Brain microvascular endothelial cell (primary cell): ENCODE measurements at places on chromosomes 3 and 15.

DNA sequence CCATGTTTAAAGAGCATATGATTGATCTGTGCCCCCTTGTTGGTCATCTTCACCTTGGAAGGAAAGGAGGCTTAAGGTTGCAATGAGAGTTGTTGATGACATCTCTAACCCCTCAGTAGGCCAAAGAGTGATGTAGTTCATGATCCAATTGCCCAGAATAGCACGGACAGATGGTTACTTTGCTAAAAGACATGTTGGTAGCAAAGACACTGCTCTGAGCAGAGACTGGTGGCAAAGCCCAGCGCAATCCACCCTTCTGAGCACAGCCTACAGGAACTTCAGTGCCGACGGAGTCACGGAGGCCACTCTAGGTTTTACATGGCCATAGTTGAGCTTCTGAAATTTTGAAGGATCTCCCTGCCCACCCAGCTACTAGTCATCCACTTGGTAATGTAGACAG is 21.8 kb downstream of the FBXO45 start:
- no peak for DNase-seq

DNA sequence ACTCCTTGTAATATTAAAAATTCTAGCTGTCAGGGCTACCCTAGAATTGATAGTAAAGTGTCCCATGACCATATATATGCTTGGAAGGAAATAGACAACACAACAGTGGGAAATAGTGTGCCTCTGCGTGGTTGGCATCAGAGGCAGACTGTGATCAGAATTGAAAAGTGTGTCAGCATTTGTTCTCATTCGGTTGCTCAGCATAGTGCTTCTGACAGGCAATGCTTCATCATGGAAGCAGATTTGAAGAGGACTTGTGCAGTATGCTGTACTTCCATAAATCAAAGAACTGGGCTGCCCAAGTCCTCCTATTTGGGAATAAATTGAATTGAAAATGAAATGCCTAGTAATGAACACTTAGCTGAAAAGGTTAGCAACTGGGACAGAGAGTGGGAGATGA is 435.7 kb downstream of the DIPK2A start:
- no peak for DNase-seq

- DNase-seq: no peak
Observed at GRCh38 chr3:89762405-89762804, 655.0 kb downstream of the EPHA3 start.

- no peak for DNase-seq
Observed at GRCh38 chr3:175065497-175065896, 206.4 kb downstream of the NAALADL2 start.

- no peak for DNase-seq
Observed at GRCh38 chr15:47951781-47952180, 169.0 kb upstream of the SLC24A5 start.

DNA sequence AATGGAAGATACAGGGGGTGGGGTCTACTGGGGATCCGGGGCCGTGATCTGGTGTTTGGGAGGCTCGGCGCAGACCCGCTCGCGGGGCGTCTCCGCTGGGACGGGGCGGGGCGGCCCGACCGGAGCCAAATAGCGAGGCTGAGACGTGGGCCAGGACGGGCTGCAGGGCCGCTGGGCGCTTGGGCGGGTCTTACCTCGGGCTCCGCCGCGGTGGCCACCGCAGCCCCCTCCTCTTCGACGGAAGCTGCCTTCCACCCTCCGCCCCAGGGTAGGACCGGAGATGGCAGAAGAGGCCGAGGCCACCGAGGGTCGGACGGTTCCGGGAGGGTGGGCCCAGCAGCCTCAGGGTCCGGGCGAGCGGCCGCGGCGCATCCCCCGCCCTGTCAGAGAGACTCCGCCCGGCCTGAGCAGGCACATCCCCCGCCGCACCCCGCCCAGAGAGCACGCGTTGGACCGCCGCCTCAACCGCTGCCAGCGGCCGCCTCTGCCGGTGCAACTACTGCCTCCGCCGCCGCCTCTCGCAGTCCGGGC is 399 bp downstream of the MYO9A start:
- peak; percentile 75 for DNase-seq

DNA sequence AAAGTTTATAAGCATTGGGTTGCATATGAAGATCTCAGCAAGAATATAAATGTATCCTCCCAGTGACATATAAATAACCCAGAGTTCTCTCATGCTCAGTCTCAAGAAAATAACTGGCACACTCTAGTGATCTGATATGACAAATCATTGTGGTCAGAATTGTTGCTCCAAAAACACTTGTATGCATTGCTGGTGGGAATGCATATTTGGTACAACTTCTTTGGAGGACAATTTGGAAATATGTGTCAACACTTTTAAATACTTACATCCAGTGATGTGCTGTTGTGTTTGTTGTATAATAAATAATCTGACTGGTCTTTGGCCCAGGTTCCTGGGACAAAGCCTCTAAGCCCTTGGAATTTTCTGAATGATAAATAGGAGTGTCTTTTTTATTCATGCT is 66.7 kb upstream of the STT3B start:
- peak; percentile 35 for DNase-seq

GRCh38 chr15:60583946-60584345 is 105.0 kb upstream of the ICE2 start:
- DNase-seq: no peak

DNA sequence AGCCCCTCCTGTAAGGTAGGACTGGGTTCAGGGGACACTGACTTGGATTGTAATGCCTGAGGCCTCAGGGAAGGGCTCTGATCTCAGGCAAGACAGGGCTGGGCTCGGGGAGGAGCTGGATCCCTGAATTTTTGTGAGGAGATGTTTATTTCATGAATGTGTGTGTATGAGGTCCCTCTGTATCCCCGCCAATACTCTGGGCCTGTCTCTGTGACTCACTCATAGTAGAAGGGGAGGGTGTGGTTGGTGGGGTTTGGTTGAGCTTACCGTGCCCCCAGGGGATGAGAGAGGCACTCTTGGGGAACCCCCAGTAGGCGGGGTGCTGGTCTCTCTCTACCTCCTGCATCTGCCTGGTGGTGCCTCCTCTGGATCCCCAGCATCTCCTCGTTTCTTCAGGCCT is 28.1 kb downstream of the RPSA start:
- DNase-seq: no peak

- no peak for DNase-seq
Observed at GRCh38 chr15:85014932-85015331, 33.3 kb downstream of the PDE8A start.
